ENCODE measurements at places on chromosomes 1 and 21. TPM values are rescaled to one million over a fixed set of nuclear protein-coding genes. Genes with fewer than 3 reads are reported as not detected.

GRCh38 chr21:45326169-45326851 lies 38.6 kb upstream of the POFUT2 start:
- peak; percentile 66 for DNase-seq

- DNase-seq = no peak
Measured at GRCh38 chr1:31901838-31902509, 36.2 kb downstream of the PTP4A2 start.

GRCh38 chr1:57887964-57888491 lies 464.2 kb upstream of the DAB1 start:
- DNase-seq = no peak

DNA sequence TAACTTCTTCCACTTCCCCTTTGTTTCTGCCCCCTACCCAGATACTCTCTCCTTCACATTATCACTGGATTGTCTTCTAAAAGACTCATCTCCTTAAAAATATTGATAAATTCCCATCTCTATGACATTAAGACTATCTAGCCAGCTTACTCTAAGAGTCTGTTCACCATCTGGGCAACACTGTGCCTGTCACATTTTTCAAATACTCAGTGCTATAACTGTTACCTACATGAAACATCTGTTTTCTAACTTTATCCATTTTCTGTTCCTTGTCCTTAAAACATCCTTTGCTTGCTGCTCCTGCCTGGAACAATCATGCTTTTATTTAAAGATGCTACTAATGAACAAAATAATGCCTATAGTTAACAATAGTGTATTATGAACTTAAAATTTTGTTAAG lies 81.4 kb downstream of the NCAM2 start:
- no peak for DNase-seq

DNA sequence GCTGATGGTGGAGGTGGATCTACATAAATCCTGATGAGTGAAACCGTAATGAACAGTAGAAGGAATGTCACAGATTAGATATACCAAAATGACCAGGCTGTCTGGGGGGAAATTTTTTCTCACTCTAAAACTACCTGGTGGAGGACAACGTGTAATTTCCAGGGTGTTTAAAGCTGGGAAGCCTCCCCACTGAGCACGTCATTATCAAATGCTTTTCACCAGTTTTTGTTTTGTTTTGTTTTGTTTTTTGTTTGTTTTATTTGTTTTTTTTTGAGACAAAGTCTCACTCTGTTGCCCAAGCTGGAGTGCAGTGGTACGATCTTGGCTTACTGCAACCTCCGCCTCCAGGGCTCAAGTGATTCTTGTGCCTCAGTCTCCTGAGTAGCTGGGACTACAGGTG lies 11.6 kb downstream of the AGPAT3 start:
- DNase-seq = no peak

Gene LIPI
- not detected for total RNA-seq

- no peak for DNase-seq
Measured at GRCh38 chr1:118294875-118295642, 110.0 kb upstream of the SPAG17 start.

DNA sequence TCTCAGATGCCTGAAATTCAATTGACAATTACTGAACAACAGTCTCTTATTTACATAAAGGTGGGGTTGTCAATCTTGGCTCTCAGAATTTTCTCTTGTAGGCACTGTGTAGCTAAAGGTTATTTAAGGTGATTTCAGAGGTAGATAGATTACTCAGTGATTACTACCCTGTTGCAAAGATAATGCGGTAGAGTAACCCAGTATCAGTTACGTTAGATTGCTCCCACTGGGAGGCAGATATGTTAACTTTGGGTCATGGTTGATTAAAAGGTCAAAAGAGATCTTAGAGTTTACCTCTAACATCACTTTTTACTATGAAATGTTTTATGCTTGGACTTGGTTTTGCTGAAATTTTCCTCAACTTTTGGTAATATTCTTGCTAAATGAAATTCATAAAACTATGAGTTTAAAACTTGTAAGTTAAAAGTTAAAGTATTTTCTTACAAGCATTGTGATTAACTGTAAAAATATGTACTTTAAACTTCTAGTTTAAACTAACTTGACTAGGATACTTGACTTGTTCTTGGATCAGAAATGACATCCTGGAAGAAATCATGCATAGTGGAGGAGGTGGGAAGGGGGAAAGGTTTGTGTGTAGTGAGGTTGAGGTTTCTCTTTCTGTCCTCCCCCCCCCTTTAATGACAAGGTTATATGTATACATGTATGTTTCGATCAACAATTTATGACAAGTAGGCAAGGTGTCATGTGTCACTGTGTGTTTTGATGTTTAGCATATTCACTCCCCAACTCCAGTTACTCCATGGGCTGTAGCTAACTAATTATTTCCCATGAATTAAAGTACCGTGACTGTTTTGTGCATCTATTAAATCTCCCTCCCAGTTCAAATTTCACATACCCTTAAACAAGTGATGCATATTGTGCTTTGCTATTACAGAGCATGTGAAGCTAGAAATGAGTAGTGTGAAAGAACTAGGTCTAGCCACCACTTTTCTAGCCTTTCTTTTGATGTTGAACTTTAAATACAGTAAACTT lies 2.9 kb downstream of the LAMC1 start:
- no peak for DNase-seq

GRCh38 chr1:67948151-67949080 lies 102.0 kb downstream of the DIRAS3 start:
- no peak for DNase-seq

Gene CXADR
- 25.9 TPM for total RNA-seq

DNA sequence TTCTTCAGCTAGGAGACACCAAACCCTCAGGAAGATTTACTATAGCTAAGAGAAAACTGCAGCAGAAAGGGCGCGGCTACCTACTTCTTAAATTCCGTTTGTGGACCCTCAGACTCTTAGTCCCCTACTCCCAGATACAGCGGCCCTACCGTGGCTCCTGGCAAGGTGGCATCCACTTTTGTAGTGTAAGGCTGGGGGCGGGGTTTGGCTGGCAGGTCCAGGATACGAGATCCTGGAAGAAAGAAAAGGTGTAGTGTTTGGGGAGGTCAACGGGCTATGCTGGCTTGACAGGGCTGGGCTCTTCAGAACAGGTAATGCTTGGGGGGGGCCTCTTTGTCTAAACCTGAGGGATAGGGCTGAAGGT lies 280 bp downstream of the CREB3L4 start:
- DNase-seq = no peak

Gene PRELP
- total RNA-seq = not detected

Gene PGLYRP3
- total RNA-seq = not detected

- no peak for DNase-seq
Measured at GRCh38 chr1:81714636-81715035, 86.1 kb upstream of the ADGRL2 start.

DNA sequence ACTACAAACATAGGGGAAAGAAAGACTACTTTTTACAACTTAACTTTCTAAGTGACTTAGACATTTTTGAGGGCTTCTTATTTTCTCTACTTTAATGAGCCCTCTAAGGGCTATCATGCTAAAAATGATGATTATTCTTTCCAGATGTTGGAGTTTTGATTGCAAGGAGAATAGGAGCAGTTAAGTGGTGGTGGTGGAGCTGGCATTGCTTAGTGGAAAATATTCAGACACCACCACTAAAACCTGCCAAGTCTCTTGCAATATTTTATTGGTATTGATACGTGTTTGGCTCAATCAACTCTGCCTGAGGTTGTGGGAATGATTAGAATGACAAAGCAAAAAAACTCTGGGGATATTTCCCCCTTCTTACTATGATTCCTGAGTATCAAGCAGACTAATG lies 82.6 kb upstream of the PTGFR start:
- DNase-seq = no peak

- DNase-seq = no peak
Measured at GRCh38 chr1:28592321-28593071, 431 bp downstream of the RAB42 start.

Gene USH2A
- total RNA-seq = 0.79 TPM

Gene DRAM2
- total RNA-seq = 63.1 TPM

DNA sequence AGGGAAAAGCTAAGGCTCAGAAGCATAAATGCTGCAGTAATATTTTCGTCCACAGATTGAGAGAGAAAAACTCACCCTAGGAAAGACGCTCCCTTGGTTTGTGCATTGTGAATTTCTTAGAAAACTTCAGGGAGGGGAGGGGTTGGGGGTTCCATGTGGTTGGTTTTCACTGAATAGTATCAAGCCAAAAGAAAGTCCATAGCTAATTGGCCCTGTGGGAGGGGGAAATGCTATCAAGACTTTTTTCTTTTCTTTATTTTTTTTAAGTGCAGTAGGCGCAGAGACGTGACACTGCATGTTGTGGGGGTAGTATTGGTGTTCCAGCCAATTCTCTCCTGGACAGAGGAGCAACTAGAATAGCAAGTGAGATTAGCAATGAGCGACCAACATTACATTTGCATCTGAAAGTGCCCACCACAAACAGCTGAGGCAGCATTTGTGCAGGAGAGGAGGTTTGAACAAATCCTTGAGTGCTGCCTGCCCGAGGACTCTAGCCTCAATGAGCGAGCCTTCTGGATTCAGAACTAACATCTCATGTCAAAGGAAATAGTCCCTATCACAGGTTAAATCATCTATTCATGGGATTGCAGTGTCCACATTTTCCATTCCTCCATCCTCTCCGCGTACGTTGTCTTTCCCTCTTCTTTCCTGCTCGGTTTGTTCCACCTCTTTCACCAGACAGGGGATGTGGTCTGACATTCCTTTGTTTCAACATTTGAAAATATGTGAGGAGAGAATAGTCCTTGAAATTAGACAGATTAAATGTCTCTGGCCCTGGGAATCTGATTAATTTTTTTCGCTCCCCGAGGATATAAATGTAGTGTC lies 118.0 kb upstream of the MARK1 start:
- no peak for DNase-seq

Gene CD2
- not detected for total RNA-seq

- no peak for DNase-seq
Measured at GRCh38 chr1:76266762-76267161, 192.2 kb downstream of the ST6GALNAC3 start.

- no peak for DNase-seq
Measured at GRCh38 chr1:180193141-180194047, 36.7 kb upstream of the LHX4 start.

DNA sequence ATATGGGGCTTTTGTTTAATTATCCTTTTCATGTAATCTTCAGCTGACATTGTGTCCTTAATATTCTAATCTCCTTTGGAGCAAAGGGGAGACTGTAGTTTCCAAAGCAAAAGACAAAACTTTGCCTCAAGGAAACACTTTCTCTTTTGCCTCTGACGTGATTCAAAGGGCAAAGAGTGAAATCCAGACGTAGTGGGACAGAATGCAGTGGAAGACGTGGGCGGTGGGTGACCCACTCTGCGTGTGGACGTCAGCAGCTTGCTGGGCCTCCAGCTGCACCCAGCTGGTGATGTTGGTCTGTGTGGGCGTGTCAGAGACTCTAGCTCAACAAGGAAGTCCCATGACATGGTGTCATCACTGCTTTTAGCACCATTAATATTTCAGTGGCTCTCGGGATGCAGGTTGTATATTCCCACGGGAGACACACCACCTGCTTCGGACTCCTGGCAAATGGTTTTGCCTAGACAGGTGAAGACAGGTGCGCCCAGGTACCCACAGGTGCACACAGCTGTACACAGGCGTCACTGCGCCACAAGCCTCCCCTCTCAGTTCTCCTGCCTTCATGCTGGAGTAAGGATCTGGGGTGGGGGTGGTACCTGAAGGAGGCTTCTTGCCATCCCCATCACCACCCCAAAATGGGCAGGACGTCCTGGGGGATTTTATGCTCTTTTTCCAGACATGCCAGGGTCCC lies 292.1 kb upstream of the VAMP3 start:
- peak; percentile 86 for DNase-seq

Gene TAF13
- 41.8 TPM for total RNA-seq

DNA sequence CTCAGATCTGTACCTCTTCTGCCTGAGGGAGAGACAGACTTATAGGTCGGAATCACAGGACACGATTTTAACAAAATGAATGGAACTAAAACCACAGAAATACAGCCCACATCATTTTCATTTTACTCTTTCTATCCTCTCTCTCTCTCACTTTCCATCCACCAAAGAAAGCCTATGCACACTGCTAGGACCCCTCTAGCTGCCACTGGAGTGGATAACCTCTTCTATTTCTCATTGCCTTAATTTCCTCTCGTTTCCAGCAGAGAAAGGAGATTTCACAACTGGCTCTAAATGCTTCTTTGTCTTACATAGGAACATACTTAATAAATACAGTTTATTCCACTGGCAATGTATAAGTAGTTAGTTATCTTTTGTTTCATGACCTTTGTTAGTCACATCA lies 867.8 kb upstream of the ADGRL4 start:
- peak; percentile 7 for DNase-seq

GRCh38 chr1:18633422-18634155 lies 2.9 kb downstream of the PAX7 start:
- DNase-seq = no peak

Gene CFHR4
- not detected for total RNA-seq

- peak; percentile 55 for DNase-seq
Measured at GRCh38 chr1:62912028-62912638, 128.2 kb downstream of the ATG4C start.

DNA sequence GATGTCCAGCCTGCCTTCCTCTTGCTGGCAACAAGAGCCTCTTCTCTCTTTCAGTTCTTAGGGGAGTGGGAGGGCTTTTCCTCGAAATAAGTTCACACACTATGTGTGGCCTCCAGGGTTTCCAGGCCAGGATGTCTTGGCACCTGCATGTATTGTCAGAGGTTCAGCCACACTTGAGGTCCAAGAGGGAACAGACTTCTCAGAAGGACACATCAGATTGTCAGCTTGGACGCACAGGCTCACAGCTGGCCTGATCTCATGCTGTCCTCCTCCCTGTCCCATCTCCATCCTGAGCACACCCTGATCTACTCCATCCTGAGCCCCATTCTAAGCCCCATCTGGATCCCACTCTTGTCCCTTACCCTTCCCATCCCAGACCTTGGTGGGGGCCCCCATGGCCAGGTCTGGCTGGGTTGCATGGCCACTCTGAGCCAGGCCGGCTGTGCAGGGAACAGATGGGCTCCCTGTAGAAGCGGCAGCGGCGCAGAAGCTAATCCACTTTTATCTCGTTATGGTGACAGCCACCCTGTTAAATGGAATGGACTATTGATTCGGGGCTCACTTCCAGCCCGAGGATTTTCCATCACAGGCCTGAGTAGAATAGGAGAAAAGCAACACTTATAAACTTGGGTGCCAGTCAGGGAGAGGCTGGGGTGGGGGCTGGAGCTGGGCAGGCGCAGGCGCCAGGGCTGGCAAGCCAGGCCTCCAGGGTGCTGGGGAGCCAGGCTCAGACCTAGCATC lies 85.1 kb upstream of the CSF3R start:
- no peak for DNase-seq

Gene SH2D1B
- total RNA-seq = not detected

Gene CCDC181
- not detected for total RNA-seq

GRCh38 chr1:181969902-181970301 lies 91.6 kb downstream of the ZNF648 start:
- DNase-seq = no peak

Gene NCAM2
- 5.2 TPM for total RNA-seq

DNA sequence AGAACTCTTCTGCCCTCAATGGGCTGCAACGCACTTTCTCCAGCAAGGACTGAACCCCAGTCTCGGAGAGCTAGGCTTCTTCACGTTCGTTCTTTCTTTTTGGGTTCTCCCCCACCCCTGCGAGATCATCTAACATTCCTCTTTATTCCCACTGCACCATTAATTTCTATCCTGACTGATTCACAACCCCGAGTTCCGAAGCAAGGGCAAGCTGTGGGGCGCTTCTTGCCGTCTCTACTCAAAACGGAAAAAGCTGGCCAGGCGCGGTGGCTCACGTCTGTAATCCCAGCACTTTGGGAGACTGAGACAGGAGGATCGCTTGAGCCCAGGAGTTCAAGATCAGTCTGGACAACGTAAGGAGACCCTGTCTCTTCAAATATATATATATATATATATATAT lies 37.4 kb upstream of the BTG2 start:
- no peak for DNase-seq

Gene AKR7A3
- 0.21 TPM for total RNA-seq

Gene ZC3H12A
- total RNA-seq = 3.4 TPM

All from SK-MEL-5 (cell line).